ENCODE measurements at places on chromosomes 1 and 21. TPM values are rescaled to one million over a fixed set of nuclear protein-coding genes. Genes with fewer than 3 reads are reported as not detected.
A peak's percentile ranks its signal among the peaks of the same experiment; 100 is the strongest.

Gene MIXL1
- 0.17 TPM for total RNA-seq

Gene HES4
- 137 TPM for total RNA-seq

Gene TFAP2E
- total RNA-seq = 0.97 TPM

Gene PADI2
- 20.9 TPM for total RNA-seq

Gene SPRR3
- total RNA-seq = not detected

Gene HES5
- not detected for total RNA-seq

Gene AMY1A
- total RNA-seq = not detected

Gene RIPPLY3
- 0.37 TPM for total RNA-seq

Gene SLAMF7
- not detected for total RNA-seq

Gene MROH7
- not detected for total RNA-seq

- DNase-seq = no peak
- no peaks in the 10 kb centered on the region for H3K36me3 ChIP-seq
- H3K27ac ChIP-seq = no peak overlapping the region
- H3K4me3 ChIP-seq = no peak overlapping the region
These were observed 332.2 kb upstream of the USP24 start for GRCh38 chr1:55547405-55547804.

GRCh38 chr1:229943988-229944743, 122.9 kb upstream of the GALNT2 start:
- H3K36me3 ChIP-seq = no peaks in the 10 kb centered on the region
- peaks cover 51% of the 10 kb centered on the region for H3K4me1 ChIP-seq
- no peak overlapping the region for H3K27ac ChIP-seq
- no peak for DNase-seq
- H3K27me3 ChIP-seq = no peaks in the 10 kb centered on the region

- peaks cover 18% of the 10 kb centered on the region for H3K4me1 ChIP-seq
- H3K27me3 ChIP-seq = no peaks in the 10 kb centered on the region
- no peak overlapping the region for H3K27ac ChIP-seq
- no peak overlapping the region for H3K4me3 ChIP-seq
These were observed 136.8 kb downstream of the RUNX1 start for GRCh38 chr21:34912022-34912945.

GRCh38 chr1:89588480-89588879, 44.4 kb upstream of the LRRC8C start:
- no peak for DNase-seq
- no peaks in the 10 kb centered on the region for H3K36me3 ChIP-seq
- H3K27me3 ChIP-seq = no peaks in the 10 kb centered on the region
- H3K4me3 ChIP-seq = no peak overlapping the region

- no peak overlapping the region for H3K4me3 ChIP-seq
- peaks cover 73% of the 10 kb centered on the region for H3K4me1 ChIP-seq
- DNase-seq = no peak
- peak overlapping the region; percentile 92 for H3K27ac ChIP-seq
- H3K36me3 ChIP-seq = no peaks in the 10 kb centered on the region
These were observed 54.1 kb upstream of the LYST start for GRCh38 chr1:235920596-235921375.

DNA sequence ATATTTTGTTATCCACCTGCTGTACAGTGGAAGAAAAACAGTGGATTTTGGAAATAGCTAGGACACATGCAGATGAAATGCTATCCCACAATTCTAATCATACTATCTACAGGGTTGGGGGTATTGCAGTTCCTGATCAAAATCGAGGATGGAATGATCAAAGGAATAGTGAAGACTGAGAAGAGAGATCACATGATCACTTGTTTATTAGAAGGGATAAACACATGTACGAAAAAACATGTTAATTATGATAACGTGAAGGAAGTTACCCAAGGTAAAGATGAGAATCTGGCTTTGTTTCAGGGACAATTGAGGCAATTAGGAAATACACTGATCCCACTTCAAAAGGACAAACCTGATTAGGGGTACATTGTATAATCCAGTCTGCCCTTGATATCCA, 8.8 kb upstream of the NENF start:
- peaks cover 7% of the 10 kb centered on the region for H3K27me3 ChIP-seq
- H3K36me3 ChIP-seq = no peaks in the 10 kb centered on the region
- no peaks in the 10 kb centered on the region for H3K4me1 ChIP-seq
- H3K4me3 ChIP-seq = no peak overlapping the region
- no peak overlapping the region for H3K27ac ChIP-seq

DNA sequence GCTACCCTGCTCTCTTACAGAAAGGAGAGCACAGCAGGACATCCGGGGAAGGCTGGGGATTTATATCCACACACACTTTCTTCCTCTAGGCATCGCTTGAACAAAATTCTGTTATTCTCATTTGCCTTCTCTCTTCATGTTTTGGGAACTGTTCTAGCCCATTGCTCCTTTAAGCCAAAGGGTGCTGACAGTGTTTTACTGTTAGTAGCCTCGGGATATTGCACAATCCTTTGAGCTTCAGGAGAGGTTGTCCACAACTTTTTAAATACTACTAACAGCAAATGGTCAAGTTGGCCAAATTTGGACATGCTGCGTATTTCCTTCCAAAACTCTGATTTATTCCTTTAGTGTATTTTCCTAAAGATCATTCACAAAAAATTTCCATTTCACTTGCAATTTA, 579.2 kb upstream of the RGS18 start:
- H3K4me1 ChIP-seq = peaks cover 10% of the 10 kb centered on the region
- H3K27me3 ChIP-seq = no peaks in the 10 kb centered on the region
- no peak overlapping the region for H3K4me3 ChIP-seq

- no peak overlapping the region for H3K4me3 ChIP-seq
- DNase-seq = no peak
- H3K27ac ChIP-seq = no peak overlapping the region
- peaks cover 7% of the 10 kb centered on the region for H3K4me1 ChIP-seq
- H3K27me3 ChIP-seq = peaks cover 39% of the 10 kb centered on the region
These were observed 46.5 kb upstream of the COA6 start for GRCh38 chr1:234326497-234327366.

- H3K27ac ChIP-seq = no peak overlapping the region
- H3K4me3 ChIP-seq = peak overlapping the region; percentile 71
- no peaks in the 10 kb centered on the region for H3K27me3 ChIP-seq
- H3K36me3 ChIP-seq = no peaks in the 10 kb centered on the region
These were observed 520 bp downstream of the TMEM201 start for GRCh38 chr1:9589144-9589718.

GRCh38 chr1:223257856-223258550, 106.0 kb downstream of the SUSD4 start:
- H3K27ac ChIP-seq = no peak overlapping the region
- no peak overlapping the region for H3K4me3 ChIP-seq
- DNase-seq = no peak
- H3K4me1 ChIP-seq = no peaks in the 10 kb centered on the region
- no peaks in the 10 kb centered on the region for H3K36me3 ChIP-seq

DNA sequence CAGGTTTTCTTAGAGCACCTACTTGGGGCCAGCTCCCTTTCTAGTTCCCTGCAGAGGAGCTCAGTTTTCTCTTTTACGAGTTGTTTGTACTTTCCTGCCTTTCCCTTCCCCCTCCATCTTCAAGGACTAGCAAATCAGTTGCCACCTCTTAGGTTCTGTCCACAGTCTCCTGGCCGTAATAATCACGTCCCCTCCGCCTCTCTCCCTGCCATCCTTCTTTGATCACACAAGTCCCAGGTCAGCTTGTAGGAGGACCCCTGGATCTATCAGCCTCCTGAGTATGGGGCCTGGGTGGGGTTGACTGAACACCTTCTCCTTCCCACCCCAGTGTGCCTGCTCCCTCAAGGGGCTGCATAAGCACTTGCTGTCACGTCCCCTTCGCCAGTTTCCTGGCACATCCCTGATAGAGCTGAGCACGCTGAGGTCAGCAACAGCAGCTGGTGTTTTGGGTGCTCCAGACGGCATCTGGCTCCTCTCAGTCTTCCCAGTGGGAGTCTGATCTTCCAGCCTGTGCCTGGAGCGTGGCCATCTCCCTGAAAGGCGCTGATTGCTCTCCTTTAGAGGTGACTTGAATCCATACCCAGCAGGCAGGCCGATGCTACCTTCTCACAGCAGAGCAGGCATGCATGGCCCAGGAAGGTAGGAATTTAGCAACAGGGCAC, 216.1 kb upstream of the TMEM51 start:
- DNase-seq = peak; percentile 80
- H3K4me3 ChIP-seq = no peak overlapping the region
- H3K36me3 ChIP-seq = no peaks in the 10 kb centered on the region
- H3K4me1 ChIP-seq = peaks cover 35% of the 10 kb centered on the region

DNA sequence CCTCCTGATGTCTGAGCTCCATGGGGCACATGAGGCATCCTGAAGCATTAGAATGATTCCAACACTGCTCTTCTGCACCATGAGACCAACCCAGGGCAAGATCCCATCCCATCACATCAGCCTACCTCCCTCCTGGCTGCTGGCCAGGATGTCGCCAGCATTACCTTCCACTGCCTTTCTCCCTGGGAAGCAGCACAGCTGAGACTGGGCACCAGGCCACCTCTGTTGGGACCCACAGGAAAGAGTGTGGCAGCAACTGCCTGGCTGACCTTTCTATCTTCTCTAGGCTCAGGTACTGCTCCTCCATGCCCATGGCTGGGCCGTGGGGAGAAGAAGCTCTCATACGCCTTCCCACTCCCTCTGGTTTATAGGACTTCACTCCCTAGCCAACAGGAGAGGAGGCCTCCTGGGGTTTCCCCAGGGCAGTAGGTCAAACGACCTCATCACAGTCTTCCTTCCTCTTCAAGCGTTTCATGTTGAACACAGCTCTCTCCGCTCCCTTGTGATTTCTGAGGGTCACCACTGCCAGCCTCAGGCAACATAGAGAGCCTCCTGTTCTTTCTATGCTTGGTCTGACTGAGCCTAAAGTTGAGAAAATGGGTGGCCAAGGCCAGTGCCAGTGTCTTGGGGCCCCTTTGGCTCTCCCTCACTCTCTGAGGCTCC, 11.1 kb upstream of the RASSF5 start:
- no peaks in the 10 kb centered on the region for H3K27me3 ChIP-seq
- DNase-seq = no peak
- peaks cover 33% of the 10 kb centered on the region for H3K4me1 ChIP-seq

GRCh38 chr1:67020765-67021164, 33.2 kb downstream of the SLC35D1 start:
- no peak overlapping the region for H3K4me3 ChIP-seq
- no peak for DNase-seq
- peaks cover 6% of the 10 kb centered on the region for H3K36me3 ChIP-seq
- peaks cover 47% of the 10 kb centered on the region for H3K4me1 ChIP-seq
- no peaks in the 10 kb centered on the region for H3K27me3 ChIP-seq

- H3K27ac ChIP-seq = no peak overlapping the region
- no peak for DNase-seq
These were observed 12.3 kb downstream of the KAZN start for GRCh38 chr1:14610761-14611160.

- no peak overlapping the region for H3K27ac ChIP-seq
- H3K36me3 ChIP-seq = no peaks in the 10 kb centered on the region
- peaks cover 41% of the 10 kb centered on the region for H3K27me3 ChIP-seq
- no peaks in the 10 kb centered on the region for H3K4me1 ChIP-seq
- no peak overlapping the region for H3K4me3 ChIP-seq
These were observed 26.1 kb downstream of the NHLH2 start for GRCh38 chr1:115814685-115815398.

- DNase-seq = no peak
- H3K4me1 ChIP-seq = no peaks in the 10 kb centered on the region
- H3K4me3 ChIP-seq = no peak overlapping the region
- H3K27me3 ChIP-seq = no peaks in the 10 kb centered on the region
- H3K27ac ChIP-seq = no peak overlapping the region
These were observed 7.8 kb upstream of the OR14I1 start for GRCh38 chr1:248710305-248710900.

DNA sequence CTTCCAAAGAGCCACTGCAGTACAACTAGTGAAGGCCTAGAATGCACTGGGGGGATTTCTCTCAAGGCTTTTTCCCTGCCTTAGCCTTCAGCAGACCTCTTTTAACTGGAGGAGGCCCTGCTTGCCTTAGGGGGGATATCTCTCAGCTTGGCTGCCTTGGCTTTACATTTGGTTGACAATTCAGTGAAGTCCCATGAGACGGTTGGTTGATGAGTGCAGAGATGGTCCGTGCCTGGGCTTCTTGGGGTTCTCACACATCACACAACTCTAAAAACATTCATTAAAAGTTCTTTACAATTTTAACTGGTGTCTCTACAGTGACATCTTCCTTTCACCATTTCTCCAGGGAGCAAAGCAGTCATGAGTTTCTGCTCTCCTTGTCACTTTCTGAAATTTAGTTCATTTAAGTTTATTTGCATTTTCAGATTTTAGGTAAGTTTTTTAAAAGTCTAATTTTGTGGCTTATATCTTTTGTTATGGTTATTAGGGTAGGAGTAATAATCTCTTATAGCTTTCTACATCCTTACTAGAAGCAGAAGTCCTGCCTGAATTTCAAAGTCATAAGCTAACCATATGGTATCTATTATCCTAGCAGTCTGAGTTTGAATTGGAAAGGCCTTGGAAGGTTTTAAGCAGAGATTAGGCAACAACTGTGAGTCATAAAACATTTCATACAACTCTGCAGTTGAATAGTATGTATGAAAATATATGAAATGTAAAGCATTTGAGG, 487.6 kb downstream of the DPYD start:
- no peak for DNase-seq
- peaks cover 23% of the 10 kb centered on the region for H3K4me1 ChIP-seq
- H3K27ac ChIP-seq = no peak overlapping the region
- H3K27me3 ChIP-seq = no peaks in the 10 kb centered on the region

GRCh38 chr1:92877081-92877711, 45.4 kb downstream of the RPL5 start:
- H3K27me3 ChIP-seq = no peaks in the 10 kb centered on the region
- H3K27ac ChIP-seq = no peak overlapping the region
- H3K4me3 ChIP-seq = no peak overlapping the region

- DNase-seq = peak; percentile 63
- peak overlapping the region; percentile 76 for H3K4me3 ChIP-seq
- peaks cover 34% of the 10 kb centered on the region for H3K4me1 ChIP-seq
These were observed 1.1 kb upstream of the TTC39A start for GRCh38 chr1:51331206-51332100.

- peaks cover 3% of the 10 kb centered on the region for H3K36me3 ChIP-seq
- H3K27me3 ChIP-seq = no peaks in the 10 kb centered on the region
- no peak for DNase-seq
- H3K27ac ChIP-seq = no peak overlapping the region
These were observed 30.0 kb downstream of the IARS2 start for GRCh38 chr1:220123889-220124288.

DNA sequence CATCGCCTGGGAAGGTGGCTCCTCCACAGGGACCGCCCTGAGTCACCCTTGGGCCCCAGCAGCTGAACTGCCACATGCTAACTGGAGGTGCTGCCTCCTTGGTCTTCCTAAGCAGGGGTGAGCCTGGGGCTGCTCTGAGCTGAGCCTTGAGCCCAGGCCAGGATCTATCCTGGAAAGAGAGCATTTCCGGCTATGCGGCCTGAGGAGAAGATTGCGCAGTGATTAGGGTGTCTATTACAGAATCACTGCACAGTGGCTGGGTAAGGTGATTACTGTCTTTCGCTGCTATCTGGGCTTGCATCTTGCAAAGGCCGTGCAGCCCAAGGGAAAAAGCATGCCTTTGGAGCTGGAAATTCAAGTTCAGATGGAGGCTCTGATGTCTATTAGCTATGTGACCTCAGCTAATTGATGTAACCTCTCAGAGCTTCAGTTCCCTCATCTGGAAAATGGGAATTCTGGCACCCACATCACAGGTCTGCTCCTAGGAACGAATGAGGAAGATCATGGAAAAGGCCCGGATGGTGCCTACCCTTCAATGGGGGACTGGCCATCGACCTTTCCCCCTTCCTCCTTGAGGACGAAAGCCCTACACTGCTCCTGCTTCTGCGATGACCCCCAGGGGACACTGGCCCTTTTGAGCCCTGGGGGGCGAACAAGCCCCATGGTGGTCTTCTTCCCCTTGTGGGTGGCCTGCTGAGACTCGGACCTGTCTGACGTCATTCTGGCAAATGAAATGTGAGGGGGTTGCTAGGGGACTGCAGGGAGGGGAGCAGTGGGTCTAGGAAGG, 38.0 kb downstream of the GPR161 start:
- H3K4me1 ChIP-seq = peaks cover 5% of the 10 kb centered on the region
- peaks cover 29% of the 10 kb centered on the region for H3K36me3 ChIP-seq
- no peak for DNase-seq
- no peak overlapping the region for H3K27ac ChIP-seq
- H3K27me3 ChIP-seq = no peaks in the 10 kb centered on the region
